NCI-H460 (cell line): ENCODE measurements at places on chromosomes 6 and 20.

DNA sequence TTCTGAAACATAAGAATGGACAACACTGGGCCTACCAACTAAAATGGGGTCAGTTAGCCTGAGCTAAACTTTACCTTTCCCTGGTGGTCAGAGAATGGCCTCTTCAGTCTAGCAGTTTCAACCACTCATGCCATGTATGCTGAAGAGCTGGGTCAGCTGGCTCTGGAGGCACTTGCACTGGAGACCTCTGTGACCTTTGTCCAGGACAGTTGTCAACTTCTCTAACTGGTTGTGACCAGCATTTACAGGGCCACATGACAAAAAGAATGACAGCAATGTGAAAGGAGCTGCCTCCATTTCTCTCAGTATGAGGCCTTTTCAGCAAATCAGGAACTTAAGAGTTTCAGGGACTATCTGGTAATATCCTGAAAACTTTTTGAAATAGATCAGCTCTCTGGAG is 59.9 kb upstream of the TMEM30A start:
- DNase-seq = no peak

DNA sequence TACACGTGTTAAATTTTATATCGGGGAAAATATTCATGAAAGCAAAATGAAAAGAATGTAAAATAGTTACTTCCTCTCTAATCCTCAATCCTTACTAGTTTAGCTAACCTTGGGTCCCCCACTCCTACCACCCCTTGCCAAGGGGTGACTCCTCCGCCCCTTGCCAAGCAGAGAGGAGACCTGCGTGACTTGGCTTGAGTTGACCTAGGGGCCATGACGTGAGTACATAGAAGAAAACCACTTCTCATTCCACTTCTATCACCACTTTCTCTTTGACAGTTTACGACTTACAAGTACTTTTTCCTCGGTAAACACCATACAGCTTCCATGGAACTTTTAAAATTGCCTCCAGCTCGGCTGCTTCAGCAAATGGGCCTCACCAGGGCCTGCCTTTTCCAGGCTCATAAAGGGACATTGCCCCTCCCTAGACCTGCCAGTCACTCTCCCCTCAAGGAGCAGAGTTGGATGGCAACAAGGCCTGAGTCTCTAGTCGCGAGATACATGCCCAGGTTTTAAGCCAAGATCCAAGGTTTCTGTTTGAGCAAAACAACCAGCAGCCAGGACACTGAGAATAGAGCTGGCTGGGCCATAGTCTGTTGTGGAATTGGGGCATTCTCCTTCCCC is 29.9 kb downstream of the SDCBP2 start:
- DNase-seq = no peak

DNA sequence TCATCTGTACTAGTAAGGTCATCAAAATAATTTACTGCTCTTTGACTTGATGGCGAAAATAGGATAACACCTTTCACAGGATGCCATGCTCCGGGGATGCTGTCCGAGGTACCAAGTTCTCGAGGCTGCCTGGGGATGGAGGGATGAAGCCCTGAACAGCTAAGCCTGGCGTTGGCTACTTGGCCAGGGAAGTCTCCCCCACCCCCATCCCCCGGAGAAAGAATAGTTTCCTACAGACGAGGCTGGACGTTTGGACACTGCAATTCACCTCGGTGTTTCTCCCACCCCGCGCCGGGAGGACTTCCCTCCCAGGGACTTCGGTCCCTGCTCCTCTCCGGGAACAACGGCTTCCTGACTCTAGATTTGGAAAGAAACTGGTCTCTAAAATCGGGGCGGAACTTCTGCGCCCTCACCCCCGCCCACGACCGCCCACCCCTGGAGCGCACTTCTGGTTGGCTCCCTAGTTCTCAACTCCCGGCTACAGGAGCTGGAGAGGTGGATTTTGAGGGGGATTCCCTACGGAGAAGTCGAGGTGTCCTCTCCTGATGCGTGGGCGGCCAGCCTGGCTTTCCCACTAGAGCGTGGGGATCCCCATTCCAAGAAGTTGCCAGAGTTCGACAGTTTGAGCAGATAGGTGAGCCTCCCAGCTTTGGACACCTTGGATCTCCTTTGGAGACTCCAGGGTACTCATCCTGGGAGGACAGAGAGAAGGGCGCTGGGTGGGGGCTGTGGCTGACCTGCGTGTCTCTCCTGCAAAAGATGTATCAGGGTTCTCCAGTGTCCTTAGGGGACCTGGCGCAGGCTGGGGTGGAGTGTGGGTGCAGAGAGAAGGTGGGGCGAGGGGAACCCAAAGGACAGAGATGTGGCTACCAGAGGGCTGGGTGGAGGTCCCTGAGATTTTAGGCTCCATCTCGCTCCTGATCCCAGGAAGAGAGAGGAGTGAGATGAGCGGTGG is 1.1 kb downstream of the PCSK2 start:
- no peak for DNase-seq

DNA sequence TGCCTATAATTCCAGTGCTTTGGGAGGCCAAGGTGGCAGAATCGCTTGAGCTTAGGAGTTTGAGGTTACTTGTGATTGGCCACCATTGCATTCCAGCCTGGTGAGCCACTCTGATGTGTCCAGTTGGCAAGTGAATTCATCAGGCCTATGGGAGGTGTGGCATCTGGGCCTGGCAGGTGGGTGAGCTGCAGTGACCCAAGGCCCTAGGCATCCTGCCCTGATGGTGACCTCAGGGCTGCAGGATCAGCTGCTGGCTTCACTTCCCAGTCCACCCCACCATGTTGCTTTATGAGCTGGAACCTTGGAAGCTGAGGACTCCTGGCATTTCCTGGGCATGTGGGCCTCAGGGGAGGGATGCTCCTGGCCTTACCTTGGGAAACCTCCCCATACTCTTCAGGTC is 20.5 kb downstream of the RSPH9 start:
- DNase-seq = no peak

- DNase-seq = no peak
These were observed 31.4 kb upstream of the GSTA5 start for GRCh38 chr6:52872031-52872430.

DNA sequence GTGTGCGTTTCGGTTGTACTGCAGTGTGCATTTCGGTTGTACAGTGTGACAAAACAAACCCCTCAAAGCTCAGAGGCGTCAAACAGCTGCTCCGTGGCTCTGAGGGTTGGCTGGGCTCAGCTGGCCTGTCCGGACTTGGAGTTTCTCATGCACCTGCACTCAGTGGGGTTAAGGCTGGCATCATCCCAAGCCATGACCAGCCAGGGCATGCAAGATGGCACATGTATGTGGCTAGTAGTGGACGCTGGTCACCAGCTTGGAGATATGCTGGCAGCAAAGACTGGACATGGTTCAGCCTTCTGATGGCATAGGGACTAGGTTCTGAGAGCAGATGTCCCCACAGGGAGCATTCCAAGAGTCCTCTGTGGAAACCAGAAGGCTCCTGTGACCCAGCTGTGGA is 187.2 kb downstream of the CDH4 start:
- no peak for DNase-seq

DNA sequence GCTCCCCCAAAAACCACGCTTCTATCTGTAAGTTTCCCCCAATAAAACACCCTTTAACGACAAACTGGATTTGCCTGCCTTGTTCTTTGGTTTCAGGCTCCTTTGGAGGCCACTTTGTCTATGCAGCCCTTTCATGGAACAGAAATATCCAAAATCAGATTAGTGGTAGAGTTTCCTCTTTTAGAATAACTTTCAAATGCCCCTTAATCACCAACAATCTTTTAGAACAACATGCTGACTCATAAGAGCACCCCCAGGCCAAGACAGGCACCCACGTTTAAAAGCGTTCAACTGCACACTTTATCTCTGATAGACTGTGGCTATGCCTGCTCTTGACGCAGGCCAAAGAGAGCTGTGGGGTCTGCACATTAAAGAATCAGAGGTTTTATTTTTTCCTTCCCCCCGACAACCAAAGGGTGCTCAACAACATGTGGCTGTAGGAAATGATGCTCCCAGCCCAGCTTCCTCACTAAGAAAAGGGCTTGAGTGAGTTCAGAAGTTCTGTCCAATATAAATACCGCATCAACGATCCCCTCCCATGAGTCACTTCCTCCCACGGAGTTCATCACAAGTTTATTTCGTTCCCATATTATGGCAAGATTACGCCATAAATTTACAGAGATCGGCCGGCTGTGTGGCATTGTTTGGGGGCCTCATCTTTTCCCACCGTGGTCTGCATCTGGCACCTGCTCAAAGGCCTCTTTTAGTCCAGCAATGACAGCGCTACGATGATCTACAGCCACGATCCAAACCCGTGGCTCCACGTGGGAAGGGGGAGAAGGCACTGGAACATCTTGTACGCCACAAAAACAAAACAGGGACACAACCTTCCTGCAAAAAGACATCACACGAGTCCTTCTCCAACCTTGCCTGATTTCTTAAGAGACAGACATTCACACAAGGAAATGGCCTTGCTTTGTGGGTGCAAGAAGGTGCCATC is 88.8 kb upstream of the NFATC2 start:
- DNase-seq = peak; percentile 95

GRCh38 chr6:25359191-25359861 is 80.2 kb downstream of the CARMIL1 start:
- DNase-seq = no peak

GRCh38 chr6:28446818-28447511 is 3.7 kb upstream of the ZSCAN23 start:
- DNase-seq = no peak

DNA sequence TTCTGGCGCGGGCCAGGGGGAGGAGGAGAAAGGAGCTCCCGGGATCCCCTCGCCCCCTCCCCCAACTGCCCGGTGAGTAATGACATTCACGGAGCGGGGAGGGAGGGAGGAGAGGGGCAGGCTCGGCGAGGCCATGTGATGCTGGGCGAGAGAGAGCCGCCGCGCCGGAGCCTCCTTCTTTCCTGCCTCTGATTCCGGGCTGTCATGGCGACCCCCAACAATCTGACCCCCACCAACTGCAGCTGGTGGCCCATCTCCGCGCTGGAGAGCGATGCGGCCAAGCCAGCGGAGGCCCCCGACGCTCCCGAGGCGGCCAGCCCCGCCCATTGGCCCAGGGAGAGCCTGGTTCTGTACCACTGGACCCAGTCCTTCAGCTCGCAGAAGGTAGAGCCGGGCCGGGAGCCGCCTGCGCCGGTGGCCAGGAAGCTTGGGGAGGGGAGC is at the start of gene GDAP1L1:
TSS of gene GDAP1L1 (plus strand) at position 178 of the 441 bp plus-strand sequence. CDS start at position 205, 27 bp downstream.
- DNase-seq = no peak

DNA sequence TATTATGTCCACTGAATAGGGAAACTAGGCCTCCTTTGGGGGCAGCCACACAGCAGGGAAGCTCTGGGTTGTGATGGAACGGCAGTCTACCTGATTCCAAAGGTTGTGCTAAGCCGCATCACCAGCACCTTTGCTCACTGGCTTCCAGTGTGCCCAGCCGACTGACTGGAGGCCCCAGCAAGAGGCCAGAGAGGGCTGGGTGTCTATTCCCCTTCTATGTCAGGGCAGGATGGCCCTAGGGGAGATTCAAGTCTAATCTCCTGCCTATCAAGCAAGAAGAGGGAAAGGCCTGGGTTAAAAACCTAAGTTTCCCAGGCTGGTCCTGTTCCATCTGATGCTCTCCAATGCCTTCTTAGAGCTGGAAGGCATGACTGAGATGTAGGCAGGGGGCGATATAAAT is 53.6 kb downstream of the JPH2 start:
- no peak for DNase-seq

DNA sequence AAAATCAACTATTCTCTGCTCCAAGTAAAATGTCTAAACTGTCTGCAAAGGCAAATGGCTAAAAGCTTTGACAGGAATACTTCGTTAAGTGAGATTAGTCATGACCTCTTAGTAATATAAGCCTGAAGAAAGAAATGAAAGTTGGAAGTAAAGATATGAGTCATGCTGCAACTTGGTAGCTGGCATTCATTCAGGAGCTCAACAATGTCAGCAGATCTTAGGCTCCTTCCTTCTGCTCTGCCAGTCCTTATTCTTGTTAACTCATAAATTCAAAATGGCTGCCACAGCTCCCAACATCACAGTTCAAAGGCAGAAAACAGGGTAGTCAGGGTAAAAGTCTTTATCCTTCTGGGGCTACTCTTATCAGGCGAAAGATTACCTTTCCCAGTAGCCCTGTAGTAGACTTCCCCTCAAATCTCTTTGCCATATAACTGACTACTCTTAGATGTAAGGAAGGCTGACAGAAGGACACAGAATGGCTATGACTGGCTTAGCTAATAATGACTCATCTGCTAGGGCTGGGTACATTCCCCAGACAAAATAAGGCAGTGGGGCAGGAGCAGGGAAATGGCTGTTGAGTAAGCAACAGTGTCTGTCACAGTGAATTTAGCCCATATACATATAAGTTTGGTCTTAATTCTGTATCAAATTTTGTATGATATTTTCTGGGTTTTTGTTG is 24.4 kb upstream of the C6orf62 start:
- peak; percentile 68 for DNase-seq

DNA sequence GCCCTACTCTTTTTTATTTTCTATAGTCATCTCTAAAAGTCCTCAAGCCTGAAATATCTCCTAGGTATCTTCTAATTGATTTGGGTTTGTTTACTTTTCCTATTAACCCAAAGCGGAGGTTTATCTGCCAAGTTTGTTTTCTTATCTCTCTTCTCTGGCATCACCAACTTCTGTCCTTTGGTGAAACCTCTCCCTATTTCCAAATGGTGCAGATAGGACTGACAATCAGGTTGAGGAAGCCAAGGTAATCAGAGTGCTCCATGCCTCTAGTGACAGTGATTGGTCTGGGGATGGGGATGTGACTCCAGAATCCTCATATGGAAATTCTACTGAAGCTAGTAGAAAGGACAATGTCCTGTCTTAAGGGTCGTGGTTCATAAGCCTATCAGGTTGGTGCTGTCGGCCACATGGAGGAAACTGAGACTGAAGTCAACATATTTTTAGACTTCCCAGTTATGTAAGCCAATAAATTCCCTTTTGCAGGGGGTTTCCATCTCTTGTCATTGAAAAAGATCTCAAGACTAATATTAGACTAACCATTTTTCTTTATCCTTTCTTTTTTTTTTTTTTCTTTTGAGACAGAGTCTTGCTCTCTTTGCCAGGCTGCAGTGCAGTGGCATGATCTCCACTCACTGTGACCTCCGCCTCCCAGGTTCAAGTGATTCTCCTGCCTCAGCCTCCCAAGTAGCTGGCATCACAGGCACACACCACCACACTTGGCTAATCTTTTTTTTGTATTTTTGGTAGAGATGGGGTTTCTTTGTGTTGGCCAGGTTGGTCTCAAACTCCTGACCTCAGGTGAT is 28.0 kb downstream of the KIF6 start:
- DNase-seq = no peak

DNA sequence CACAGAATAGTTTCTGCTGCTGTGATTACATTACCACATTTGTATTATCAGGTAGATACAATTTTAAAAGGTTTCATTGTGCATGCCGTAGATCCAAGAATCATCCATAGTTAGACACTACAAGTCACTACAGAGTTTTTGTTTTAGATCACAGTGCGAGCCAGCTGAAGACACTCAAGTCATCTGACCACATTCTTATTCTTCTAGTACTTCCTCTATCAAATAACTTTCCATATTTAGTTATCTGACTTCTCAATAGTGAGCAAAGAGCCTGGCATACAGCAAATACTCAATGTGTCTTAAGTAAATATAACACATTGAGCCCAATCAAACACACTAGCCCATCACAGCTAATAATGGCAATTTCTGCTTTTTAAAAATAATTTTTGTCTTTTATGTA is 195.4 kb downstream of the ASCC3 start:
- DNase-seq = no peak

GRCh38 chr6:90293319-90293953 is 3.2 kb downstream of the BACH2 start:
- no peak for DNase-seq

GRCh38 chr6:157282284-157282683 is 41.0 kb downstream of the TMEM242 start:
- DNase-seq = no peak
